ENCODE measurements at places on chromosomes 2 and 18.

- DNase-seq, result no peak
Observed at GRCh38 chr2:143758629-143759330, 629.6 kb downstream of the ARHGAP15 start.

DNA sequence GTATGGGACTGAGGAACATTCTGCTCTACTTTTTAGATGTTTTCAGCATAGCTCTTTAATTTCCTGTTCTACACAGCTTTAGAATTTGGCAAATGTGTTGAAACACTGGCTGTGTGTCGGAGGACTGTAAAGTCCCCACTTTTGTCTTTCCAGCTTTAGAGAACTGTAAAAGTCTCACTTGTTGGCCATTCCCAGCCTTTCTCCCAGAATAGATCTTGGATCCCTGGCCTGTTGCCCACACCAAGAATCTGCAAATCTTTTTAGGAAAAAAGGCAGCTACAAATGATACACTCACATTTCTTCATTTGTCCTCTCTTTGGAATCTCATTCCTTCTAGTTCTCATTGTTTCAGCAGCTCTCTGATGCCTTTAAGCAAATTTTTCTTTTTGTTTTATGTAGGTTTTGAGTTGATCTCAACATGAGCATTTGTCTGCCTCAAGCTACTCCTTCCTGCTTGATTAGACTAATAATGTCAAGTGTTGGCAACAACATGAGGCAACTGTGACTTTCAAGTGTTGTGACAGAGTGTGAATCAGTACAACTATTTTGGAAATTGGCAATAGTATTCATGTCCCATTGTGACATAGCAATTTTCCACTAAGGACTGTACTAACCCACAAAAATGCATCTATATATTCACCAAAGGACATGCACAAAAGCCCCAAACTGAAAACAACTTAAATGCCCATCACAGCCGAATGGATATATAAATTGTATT is 610.8 kb downstream of the EPHA4 start:
- no peak for DNase-seq

GRCh38 chr2:227765788-227766372 is 20.2 kb downstream of the SCYGR8 start:
- no peak for DNase-seq

GRCh38 chr2:48568547-48568946 is 38.6 kb downstream of the STON1 start:
- DNase-seq, result no peak

DNA sequence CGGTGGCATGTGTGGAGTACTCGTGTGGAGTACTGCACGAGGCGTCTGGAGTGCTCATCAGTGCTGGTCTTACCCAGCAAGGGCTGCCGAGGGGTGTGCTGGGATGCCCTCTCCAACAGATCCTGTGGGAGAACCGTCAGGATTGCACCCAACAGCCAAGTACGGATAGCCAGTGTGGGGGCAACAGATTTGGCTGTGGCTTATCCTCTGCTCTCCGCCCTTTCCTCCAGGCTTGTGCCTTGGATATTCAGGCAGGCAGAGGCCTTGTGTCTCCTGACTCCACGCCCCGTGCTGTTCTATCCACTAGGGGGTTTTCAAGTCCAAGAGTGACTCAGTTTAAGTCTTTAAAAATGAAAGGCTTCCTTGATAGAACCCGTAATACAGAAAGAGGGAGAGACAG is 321.0 kb upstream of the HS6ST1 start:
- DNase-seq, result peak; percentile 46

GRCh38 chr2:238789317-238789806 is 58.5 kb upstream of the TWIST2 start:
- DNase-seq, result no peak

DNA sequence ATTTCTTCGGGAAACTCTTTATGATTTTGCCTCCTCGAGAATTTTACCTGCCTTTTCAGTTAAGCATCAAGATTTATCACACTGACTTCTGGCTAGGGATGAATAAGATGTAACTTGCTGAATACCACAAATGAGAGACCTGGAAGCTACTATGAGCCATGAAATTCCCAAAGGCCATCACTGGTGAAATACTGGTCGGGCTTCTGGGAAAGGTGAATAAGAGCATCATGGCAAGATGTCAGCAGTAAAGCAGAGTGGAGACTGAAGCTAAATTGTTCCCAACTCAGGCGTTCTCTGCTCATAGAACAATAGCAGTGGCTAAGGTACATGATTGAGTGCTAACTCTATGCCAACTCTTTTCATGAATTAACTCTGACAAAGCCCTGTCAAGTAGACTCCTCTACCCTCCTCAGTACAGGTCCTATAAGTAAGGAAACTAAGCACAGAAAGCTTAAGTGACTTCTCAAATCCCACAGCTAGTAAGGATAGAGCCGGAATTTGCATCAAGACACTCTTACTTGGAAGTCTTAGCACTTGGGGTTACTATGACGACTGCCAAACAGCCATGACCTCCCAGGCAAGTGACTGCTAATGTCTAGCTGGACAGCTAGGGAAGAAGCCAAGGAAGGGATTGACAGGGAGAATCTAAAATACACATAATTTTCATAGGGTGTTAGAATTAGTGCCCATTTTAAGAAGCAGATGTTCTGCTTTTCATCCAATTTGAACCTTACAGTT is 22.7 kb upstream of the DSC3 start:
- no peak for DNase-seq

DNA sequence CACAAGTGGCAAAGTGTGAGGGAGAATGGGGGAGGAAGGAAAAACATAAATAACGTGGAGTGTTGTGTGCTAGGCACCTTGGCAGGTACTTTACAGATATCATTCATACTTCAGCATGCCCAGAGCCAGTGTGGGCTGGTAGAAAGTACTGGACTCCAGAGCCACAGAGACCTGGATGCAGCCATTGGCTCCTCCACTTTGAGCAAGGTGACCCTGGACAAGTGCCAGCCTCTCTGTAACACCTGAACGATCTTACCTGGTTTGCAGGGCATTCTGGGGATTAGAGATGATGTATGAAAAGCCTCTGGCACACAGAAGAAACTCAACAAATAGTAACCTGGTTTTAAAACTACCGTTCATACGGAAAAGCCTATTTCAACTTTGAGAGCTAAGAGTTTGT is 6.3 kb downstream of the LOXHD1 start:
- peak; percentile 18 for DNase-seq
